ENCODE measurements at places on chromosomes 5 and 9.

GRCh38 chr5:177472460-177473442, 683 bp downstream of the DBN1 start:
- no peak for DNase-seq

DNA sequence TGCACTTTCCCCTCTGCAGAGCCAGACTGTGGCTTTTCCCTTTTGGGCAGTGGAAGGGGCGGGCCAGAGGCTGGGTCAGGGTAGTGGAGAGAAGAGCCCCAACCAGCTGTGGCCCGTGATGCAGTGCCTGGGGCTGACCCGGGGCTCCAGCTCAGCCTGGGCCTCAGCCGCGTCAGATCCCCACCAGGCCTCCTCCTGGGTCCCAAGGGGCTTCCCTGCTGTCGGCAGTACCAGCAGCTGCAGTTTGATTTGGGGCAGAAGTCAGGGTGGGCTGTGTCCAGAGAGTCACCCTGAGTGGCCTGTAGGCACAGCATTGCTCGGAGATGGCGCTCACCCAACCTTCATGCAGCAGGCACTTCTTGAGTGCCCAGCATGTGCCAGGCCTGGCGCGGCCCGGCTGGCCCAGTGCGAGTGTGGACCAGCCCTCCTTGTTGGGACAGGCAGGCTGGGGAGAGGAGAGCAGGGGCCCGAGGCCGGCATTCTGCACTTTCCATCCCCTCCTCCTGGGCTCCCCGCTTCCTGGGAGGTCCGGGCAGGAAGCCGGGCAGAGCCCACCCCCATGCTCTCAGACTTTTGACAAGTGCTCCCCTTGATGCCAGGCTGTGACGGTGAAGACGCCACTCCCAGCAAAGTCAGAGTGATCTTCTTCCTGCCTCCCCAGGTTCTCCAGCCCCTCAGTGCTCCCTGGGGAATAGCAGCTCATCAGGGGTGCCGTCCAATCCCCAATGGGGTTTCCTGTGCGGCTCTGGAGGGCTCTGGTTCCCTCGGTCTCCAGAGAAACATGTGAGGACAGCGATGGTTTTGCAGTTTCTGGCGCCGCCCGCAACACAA, 88.3 kb upstream of the COL5A1 start:
- DNase-seq, result no peak

DNA sequence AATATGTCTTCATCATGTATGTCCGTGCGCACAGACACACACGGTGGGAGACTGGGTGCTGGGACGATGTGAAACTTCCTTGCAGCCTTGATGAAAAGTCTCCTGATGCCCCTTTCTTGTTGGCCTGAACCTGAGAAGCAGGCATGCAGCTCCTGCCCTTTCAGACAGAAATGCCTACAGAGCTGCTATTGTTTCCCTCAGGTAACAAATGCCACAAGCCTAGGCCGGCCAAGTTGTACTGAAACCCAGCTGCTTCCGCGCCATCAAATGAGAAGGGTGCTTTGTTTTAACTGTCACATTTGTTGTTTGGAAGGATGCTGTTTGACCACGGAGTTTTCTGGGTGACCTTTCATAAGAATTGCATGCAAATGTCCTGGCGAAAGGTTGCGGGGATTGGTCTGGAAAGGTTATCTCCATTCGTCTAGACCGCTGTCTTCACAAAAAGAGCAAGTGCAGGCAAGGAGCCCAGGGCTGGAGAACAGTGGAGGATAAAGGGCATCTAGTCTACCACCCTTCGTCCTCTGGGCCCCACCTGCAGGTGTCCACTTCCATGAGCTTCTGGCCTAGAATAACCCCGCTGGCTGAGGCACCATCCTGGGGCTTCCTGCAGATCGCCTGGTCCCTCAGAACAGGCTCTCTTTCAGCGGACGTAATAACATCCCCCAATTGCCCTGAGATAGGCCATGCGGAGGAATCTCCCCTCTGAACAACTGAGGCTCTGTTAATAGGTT, 197.2 kb downstream of the SEMA6A start:
- no peak for DNase-seq

DNA sequence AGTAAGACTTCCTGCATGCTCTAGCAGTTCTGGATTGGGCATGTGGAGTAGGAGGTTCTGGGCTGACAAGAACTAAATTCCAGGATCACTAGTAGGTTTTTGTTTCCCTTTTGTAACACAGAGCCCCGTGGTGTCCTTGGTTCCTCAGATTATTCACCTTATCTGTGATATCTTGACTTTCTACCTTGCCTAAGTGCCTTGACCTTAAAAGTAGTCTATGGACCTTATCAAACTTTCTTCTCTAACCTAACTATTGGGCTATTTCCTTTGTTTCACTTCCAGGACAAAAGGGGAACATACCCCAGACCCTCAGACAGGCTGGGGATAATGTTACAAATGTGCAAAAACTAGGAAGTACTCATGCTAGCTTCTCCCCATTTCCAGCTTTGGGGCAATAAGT, 595.3 kb downstream of the PSAT1 start:
- no peak for DNase-seq

- no peak for DNase-seq
Measured at GRCh38 chr5:38297830-38298608, 39.7 kb downstream of the EGFLAM start.

DNA sequence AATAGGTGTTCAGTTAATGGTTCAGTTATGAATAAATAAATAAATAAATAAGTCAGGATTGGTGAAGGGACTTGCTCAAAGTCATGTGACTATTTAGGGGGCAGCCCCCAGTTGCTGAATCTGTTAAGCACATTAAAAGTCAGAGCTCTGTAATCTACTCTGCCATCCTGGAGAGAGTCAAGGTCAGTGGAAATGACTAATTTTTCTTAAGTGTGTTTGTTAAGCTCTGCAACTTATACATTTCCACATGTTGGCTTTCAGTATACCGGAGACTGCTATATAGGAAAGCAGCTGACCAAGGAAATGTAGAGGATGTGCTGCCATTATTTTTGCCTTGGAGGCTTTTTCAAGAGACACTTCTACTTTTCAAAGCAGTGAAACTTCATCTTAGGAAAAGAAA, 57.9 kb downstream of the KIAA1958 start:
- DNase-seq, result no peak

DNA sequence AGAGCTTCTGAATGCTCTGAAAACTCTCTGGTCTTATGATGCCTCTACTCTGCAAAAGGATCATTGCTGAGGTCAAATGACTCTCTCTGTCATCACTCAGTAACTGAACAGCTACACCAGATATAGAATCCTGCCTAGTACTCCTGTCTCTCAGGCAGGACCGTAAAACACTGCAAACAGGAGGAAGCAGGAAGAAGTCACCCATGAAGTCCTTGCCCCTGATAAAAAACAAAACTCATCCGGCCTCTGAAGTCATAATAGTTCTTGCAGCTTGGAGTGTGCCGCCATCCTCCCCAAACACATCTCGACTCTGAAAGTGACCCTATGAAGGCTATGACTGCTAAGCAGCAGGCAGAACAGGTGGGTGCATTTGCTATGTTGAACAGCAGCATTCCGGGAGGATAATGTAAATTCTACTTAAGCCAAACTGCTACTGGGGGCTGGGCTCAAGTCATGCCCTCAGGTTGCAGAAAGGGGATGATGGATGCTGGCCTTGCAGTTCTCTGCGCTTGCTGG, 81.9 kb upstream of the FAM169A start:
- DNase-seq, result no peak

DNA sequence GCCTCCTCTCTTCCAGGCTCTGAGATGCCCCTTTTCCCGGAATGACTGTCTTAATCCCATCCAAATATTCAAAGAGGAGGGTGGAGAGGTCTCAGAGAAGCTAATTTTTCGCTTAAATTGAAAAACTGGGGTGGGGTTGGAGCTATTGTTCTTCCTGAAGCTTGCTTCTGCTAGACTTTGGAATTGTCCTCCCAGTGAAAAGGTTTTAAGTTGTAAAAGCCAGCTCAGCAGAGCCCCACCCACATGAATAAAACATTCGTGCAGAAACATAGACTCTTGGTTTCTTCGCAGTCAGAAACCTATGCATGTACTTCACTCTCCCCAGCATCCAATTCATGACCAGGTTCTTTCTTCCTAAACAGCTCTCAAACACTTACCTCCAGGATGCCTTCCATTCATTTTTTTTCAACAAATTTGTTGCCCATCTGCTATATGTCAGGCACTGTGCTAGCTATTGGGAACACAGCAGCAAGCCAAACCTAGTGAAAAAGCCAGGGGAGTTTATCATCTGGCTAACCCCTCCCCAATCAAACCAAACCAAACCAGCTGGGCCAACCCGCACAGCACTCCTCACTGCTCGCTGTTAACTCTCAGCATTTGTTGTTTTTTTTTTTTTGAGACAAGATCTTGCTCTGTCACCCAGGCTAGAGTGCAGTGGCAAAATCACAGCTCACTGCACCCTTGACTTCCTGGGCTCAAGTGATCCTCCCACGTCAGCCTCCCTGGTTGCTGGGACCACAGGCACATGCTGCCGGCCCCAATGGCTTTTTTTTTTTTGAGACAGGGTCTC, 37.9 kb upstream of the OCLN start:
- peak; percentile 69 for DNase-seq

- DNase-seq, result no peak
Measured at GRCh38 chr9:133303266-133304157, 28.5 kb upstream of the ABO start.

- no peak for DNase-seq
Measured at GRCh38 chr5:95715799-95716461, 15.2 kb upstream of the RHOBTB3 start.

DNA sequence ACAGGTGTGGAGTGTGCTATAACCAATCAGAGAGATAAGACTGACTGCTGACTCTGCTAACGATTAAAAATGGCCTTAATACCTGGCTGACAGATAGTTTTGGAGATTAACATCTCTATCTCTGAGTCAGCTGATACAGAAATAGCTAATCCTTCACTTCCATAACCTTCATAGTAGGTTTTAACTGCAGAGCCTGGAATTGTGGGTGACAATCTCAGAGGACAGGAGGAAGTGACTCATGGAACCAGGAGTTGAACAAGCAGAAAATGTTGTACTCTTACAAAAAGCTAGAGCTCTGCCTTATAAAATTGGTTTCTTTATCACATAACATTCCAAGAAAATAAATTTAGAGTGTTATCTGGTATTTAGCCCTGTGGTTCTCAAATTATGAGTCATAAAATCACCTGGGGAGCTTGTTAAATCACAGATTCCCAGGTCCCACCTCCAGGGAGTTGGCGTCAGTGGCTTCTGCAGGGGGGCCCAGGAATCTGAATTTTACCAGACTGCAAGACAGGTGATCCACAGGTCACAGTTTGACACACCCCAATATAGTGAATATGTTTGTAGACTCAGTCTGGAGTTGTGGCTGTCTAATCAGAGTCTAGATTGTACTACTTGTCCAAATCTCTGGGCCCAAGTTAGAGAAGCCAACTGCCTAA, 44.4 kb upstream of the AFAP1L1 start:
- DNase-seq, result no peak

GRCh38 chr9:115422932-115423440, 305.0 kb upstream of the TNC start:
- DNase-seq, result no peak

DNA sequence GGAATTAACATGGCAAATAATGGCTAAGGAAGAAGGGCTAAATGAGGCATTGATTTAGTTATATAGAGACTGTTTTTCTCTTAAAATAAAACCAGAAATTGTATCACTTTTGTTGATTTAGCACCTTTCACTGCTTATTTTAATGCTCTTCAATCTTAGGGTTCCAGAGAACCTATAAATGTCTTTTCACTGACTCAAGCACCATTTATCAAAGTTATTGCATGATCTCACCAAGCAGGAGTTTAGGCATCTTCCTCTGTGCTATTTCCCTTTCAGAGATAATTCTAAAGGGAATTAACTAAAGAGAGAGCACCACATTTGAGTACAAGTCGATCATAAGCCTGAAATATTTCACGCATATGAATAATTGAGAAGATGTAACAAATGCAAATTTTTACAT, 357.1 kb downstream of the CDH18 start:
- no peak for DNase-seq

DNA sequence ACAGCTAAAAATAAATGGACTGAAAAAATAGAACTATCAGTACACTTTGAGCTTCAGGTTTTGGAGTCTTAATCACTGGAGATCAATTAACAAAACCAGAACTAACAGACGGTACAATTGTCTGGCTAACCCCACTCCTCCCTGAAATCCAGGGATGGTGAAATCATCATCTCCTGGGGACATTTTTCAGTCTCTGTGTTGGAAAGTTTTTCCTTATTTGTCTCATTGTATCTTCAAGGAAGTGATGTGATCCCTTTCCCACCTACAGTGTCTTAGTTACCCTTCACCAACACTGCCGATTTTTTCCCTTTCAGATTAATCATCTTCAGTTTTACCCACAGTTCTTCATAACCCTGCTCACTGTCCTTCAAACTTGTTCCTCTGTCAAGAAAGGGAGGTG, 81.9 kb downstream of the MAP1B start:
- no peak for DNase-seq

DNA sequence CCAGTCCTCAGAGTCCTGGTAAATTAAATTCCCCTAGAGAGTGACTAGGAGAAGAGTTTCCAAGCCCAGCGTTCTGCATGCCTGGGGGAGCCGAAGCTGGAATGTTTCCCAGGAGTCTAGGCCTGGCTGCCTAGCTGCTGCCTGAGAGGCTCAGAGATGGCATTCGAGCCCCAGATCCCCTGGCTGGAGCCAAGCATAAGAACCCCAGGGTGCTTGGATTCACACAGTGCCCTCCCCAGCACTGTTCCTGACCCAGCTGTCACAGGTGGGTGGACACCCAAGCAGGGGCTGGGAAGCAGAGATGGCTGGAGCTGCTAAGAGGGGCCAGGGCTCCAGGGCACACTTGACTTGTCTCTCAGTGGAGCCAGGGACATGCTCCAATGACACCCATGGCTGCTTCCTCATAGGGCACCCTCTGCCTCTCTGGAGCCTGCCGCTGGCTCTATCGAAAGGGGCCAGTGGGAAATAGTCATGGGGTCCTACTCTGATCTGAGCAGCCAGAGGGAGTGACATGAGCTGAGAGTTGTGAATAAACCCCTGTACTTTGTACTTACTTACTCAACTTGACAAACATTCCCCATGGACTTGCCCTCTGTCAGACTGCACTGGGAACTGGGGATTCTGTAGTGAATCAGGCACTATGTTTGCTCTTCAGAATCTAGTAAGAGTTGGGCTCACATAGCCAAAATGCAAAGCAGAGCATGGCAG, 62.6 kb upstream of the XPA start:
- DNase-seq, result no peak

- DNase-seq, result no peak
Measured at GRCh38 chr5:2192496-2192895, 309.8 kb upstream of the IRX4 start.

- no peak for DNase-seq
Measured at GRCh38 chr5:119330367-119331183, 25.2 kb upstream of the TNFAIP8 start.

GRCh38 chr9:8604201-8604600, 804.6 kb upstream of the DMAC1 start:
- DNase-seq, result no peak

DNA sequence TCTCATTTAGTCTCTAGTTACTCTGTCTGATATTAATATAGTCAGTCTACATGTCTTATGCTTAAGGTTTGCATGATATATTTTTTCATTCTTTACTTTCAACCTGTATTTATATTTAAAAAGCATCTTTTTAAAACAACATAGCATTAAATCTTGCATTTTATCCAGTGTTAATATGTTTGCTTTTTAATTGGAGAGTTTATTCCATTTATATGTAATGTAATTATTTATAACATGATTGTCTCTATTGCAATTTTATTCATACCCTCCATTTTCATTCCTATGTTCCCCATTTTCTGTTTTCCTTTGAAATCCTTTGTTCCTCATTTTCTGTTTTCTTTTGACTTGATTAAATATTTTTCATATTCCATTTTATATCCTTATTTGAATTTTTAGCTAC, 13.3 kb downstream of the PCDHB15 start:
- no peak for DNase-seq
